ENCODE measurements at places on chromosomes 12 and 14.

DNA sequence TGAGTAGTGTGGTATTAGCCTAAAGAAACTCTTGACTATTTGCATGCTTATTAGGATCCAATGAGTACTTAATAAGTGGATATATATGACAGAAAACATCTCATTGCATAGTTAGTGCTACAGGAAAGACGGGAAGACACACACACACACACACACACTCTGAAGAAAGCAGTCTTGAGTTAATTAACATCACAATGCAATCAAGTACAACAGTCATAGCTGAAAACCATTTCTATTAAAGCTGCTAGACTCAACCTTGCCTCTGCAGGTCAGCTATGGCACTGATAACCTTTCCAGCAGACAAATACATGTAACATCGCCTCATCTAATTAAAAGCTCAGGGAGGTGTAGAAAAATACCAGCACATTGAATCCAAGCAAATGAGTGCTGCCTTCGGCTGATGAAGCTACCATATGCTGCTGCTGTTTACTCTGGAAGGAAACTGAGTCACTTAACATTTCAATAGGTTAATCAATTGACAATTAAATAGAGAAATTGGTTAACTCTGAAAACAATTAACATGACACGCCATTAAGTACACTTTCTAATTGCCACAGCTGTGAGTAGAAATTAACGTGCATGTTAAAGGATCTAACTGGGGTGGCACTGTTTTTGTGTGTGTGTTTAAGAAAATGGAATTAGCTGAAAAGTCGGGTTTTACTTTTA, 93.2 kb upstream of the OTX2 start:
- no peak for DNase-seq

GRCh38 chr12:106389151-106389550, 31.6 kb downstream of the POLR3B start:
- DNase-seq: no peak

DNA sequence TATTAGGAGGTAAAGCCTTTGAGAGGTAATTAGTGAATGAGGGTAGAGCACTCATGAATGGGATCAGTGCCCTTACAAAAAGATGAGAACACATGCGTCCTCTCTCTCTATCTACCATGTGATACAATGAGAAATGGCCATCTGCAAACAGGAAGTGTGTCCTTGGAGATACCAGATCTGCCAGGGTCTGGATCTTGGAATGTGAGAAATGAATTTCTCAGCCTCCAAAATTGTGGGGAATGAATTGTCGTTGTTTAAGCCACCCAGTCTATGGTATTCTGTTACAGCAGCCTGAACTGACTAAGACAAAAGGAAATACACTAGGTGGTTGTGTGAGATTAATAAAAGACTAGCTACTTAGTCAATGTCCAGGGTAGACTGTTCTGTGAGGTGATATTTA, 366.6 kb downstream of the NELL2 start:
- peak; percentile 64 for DNase-seq

DNA sequence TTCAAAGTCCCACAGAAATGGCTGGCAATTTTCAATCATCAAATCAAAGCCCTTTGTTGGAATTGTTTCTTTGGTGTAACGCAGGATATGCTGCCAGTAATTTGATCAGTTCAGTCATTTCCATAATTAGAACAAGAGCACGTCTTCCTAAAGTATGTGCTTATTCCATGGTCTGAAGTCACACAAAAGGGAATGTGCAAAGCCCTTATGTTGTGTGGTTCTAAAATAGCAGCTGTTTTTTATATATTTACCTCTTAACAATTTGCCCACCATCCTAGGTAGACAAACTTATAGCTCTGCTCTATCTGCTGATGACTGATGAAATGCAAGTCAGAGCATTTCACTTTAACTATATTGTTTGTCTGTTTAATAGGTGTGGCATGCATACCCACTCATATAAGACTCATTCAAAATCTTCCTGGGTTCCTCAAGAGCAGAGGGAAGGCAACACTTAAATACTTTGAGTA, 176.1 kb upstream of the SLC38A2 start:
- no peak for DNase-seq

GRCh38 chr14:48805315-48805714, 780.9 kb downstream of the RPS29 start:
- DNase-seq: no peak

DNA sequence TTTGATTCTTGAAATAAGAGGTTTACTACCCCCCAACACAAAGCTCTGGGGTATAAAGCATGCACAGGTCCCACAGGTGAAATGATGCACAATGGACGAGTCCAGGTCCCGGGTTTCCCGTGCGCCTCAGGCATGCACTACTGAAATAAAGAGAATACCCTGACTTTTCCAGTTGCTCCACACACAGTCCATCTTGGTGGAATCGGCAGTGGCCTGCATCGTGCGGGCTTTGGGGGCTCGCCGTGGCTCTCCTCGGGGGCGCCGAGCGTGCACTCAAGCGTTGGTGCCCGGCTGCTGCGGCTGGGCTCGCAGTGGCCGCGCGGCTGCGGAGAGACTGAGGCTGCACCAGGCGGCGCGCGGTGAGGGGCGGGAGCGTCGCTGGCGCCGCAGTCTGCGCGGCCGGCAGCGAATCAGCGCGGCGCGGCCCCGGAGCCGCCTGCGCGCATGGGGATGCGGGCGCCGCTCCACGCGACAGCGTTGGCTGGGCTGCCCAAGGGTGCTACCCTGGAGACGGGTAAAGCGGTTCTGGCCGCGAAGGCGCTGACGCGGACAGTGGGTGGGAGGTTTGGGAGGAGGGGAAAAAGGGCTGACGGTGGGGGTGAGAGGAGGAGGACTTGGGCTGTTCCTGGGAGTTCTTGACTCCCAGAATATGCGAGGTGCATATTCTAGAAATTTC, 53.8 kb upstream of the CCDC175 start:
- no peak for DNase-seq

GRCh38 chr12:45425426-45425825, 209.5 kb downstream of the ANO6 start:
- DNase-seq: no peak

Measured in kidney tubule cell (primary cell).